Lower lobe of right lung (tissue), 2 donors: ENCODE measurements at places on chromosomes 5 and 9. TPM values are rescaled to one million over a fixed set of nuclear protein-coding genes. Genes with fewer than 3 reads are reported as not detected.

PTPDC1 gene
- total RNA-seq = 11.0 TPM

SLC4A9 gene
- total RNA-seq = 0.32 TPM

- no peak overlapping the region for H3K4me3 ChIP-seq
- no peaks in the 10 kb centered on the region for H3K4me1 ChIP-seq
- no peaks in the 10 kb centered on the region for H3K27me3 ChIP-seq
- DNase-seq = no peak
- no peaks in the 10 kb centered on the region for H3K36me3 ChIP-seq
- H3K27ac ChIP-seq = no peak overlapping the region
Observed at GRCh38 chr9:113645227-113645977, 181.9 kb downstream of the RGS3 start.

DNA sequence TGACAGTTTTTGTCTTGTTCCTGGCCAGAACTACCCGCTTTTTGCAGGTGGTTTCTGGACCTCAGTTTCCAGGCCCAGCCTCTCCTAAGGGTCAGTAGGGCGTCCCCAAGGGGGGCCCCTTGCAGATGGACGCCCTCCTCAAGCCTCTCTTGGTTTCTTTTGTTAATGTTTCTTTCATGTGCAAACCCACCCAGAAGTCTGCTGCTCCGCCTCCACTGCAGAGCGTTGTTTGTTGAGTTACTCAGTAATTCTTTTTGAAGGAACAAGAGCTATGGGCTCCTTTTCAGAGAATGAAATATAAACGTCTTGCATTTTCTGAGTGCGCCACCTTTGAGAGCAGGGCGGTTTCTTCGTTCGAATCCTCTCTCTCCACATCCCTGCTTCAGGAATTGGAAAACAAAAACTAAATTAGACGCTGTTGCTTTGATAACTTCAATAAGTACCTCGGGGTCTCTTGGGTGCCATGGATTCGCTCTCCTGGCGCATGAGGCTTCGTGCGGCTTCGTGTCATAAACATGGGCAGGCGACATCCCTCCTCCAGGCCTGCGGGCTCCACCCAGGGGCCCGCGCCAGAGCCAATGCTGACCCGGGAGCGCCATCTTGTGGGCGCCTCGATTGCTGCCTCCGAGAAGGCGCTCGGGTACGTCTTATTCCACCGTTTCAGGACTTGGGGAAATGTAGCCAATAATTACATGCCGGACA, 38.3 kb upstream of the CKMT2 start:
- peaks cover 10% of the 10 kb centered on the region for H3K4me1 ChIP-seq
- H3K36me3 ChIP-seq = no peaks in the 10 kb centered on the region
- peak; percentile 85 for DNase-seq
- no peak overlapping the region for H3K27ac ChIP-seq
- no peaks in the 10 kb centered on the region for H3K27me3 ChIP-seq
- no peak overlapping the region for H3K4me3 ChIP-seq

- no peak for DNase-seq
- H3K27me3 ChIP-seq = peaks cover 52% of the 10 kb centered on the region
- no peak overlapping the region for H3K27ac ChIP-seq
- H3K4me1 ChIP-seq = peaks cover 17% of the 10 kb centered on the region
Observed at GRCh38 chr5:95280401-95281095, 4.3 kb downstream of the MCTP1 start.
